ENCODE measurements at places on chromosomes 5 and 9. TPM values are rescaled to one million over a fixed set of nuclear protein-coding genes. Genes with fewer than 3 reads are reported as not detected.

DNA sequence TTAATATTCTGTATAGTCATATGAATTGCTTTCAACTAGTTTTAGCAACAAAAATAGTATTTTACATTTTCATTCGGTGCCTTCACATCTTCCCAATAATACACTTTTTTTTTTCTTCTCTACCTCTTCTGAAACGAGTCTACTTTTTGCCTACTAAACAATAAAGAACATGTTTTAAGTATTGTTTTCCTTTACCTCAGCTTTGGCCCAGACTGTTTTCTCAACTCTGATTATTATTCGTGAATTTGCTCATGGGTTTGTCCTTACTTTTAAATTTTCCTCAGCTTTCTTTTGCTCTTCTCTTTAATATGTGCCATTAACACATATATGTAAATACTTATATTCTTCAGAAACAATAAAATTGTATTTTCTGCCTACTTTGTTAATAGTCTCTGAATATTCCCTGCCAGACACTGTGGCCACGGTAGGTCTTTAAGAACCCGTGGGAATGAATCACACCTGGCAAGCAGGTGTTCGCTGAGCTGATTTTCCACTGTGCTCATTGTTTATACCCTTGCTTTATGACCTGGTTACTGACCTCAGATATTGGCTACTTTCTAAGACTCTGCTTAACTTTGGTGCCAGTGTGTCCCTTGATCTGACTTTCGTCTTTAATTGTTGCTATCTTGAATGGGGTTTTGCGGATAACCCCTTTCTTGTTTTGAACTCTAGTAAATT lies 49.1 kb downstream of the FAM170A start:
- no peak for DNase-seq

GRCh38 chr9:120153258-120153657 lies 426.7 kb downstream of the CDK5RAP2 start:
- DNase-seq = no peak

The SETD9 gene
- 10.6 TPM for total RNA-seq

GRCh38 chr5:139690064-139690802 lies 42.1 kb downstream of the CXXC5 start:
- DNase-seq = peak; percentile 66

GRCh38 chr9:114233491-114234185 lies 78.3 kb downstream of the COL27A1 start:
- no peak for DNase-seq

The TSLP gene
- 5.1 TPM for total RNA-seq

The QRFP gene
- total RNA-seq = not detected

GRCh38 chr9:89675058-89675742 lies 70.4 kb downstream of the GADD45G start:
- DNase-seq = no peak

DNA sequence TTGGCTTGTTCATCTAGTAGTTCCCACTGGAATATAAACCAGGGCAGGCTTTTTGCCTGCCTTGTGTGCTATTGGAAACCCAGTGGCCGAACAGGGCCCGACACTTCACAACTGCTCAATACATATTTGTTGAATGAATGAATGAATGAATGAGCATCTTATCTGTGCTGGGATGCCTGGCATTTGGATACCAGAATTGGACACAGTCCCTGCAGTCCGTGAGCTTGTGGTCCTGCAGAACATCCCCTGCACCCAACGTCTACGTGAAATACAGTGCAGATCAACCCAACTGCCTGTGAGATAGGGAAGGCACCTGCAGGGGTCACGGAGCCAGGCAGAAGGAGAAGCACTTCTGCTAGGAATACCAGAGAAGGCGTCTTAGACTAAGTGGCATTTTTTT lies 30.0 kb upstream of the COL15A1 start:
- DNase-seq = no peak

DNA sequence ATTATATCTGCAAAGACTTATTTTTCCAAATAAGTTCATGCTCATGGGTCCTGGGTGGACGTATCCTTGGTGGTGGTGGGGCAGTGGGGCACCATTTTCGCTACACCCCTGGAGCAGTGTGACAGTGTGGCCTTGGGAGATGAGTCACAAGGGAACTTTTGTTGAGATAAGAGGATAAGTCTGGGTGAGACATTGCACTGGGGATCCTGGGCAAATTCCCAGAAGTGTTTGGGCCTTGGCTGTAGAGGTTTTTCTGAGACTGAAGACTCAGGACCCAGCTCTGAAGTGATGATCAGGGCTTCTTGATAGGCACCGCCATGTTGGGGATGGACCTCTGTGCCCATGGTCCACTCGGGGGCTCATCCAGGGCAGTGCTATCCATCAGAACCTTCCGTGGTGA lies 149.4 kb downstream of the MACROH2A1 start:
- DNase-seq = no peak

DNA sequence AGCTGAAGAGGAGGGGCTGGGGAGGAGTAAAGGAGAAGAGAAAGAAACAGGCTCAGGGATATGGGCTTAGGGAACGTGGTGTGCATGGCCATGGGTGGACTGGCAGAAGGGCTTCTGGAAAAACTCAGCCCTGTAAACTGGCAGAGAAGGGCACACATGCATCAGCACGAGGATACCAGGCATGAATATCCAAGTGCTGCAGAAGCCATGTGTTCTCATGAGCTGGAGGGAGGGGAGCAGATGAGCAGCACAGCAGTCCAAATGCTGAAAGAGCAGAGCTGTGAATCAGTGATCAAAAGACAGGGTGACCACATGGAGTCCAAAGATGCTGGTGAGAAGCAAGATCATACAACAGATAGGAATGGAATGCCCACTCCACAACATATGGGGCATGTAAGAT lies 72.3 kb downstream of the SEMA5A start:
- no peak for DNase-seq

DNA sequence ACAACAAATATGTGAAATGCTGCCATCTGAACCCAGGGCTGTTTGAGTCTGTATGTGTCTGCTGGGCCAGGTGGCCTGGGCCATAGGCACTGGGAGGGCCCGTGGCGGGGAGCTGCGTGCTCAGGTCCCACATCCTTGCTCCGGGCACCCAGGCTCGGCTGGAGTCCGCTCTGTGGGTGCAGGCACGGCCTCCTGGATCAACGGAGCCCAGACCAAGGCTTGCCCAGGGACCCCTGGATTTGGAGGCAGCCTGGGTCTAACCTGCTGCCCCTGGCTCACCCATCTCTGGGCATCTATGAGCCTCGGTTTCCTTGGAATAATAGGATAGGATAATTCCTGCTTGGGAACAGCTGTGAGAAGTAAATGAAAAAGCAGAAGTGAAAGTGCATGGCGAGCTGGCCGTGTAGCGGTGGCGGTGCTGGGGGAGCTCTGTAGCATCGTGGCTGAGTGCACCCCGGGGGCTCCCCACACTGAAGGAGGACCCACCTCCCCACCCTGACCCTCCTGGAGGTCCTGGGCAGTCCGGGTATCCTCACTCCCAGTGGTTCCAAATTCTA lies 1.2 kb downstream of the CDHR2 start:
- no peak for DNase-seq

DNA sequence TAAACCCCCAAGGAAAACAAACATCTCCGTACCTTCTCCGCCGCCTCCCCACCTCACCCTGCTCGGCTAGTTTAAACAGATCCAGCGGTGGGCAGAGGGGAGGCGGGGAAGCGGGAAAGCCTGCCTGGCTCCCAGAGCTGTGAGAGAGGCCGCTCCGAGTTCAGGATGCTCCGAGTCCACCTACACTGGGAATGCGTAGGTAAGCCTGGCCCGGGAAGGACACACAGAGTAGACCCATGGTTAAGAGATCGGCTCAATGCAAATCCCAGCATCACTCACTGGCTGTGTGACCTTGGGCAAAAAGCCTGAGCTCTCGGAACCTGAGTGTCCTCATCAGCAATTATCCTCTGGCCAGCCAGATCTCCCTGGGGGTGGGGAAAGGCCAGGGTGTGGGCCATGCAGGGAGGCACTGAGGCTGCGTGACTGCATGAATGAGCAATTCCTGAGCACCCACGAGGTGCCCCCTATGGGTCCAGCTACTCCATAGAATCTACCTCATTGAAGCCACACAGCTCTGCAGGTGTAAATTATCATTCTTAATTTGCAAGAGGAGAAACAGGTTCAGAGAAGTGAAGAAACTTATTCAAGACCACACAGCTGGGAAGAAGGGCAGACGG lies 30.5 kb upstream of the LMX1B start:
- DNase-seq = no peak

DNA sequence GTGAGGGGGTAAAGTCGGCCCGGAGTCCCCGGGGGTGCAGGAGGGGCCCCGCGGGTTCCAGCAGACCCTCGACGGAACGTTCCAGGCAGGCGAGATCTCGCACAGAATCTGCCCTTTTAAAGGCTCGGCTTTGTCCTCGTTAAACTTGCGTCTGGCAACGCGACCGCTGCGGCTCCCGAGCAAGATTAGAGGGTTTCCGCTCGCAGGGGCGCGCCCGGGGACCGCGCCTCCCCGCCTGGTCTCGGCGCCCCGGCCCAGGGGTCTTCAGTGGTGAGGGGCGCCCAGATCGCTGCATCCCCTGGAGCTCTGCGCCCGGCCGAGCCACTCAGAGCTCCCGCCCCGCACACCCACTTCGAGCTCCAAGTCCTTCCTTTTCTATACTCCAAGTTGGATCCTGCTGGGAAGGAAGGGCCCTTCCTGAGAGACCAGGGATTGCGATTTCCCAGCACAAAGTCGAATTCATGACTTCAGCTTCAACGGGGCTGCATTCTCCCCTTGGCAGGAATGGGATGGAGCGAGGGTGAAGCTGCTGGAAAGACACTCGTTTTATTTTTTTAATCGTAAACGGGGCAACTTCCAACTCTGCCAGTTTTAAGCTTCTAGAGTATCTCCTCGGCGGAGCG lies 11.3 kb downstream of the PROP1 start:
- no peak for DNase-seq

DNA sequence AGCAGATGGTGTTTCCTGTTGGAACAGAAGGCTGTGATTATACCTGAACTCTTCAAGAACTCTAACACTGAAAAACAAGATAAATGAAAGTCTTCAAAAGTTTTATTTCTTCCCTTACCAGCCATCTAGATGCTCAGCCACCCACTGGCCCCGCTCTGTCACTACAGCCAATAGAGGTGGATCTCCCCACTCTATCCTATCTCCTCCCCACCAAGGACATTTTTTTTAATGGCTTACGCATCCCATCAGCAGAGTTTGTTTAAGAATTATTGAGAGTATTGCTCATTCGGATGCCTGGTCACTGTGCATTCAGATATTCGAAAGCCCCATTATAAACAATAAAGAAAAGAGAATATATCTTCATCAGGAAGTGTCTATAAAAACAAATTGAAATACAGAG lies 159.4 kb downstream of the RASEF start:
- no peak for DNase-seq

GRCh38 chr5:59485107-59485506 lies 408.4 kb downstream of the PDE4D start:
- no peak for DNase-seq

DNA sequence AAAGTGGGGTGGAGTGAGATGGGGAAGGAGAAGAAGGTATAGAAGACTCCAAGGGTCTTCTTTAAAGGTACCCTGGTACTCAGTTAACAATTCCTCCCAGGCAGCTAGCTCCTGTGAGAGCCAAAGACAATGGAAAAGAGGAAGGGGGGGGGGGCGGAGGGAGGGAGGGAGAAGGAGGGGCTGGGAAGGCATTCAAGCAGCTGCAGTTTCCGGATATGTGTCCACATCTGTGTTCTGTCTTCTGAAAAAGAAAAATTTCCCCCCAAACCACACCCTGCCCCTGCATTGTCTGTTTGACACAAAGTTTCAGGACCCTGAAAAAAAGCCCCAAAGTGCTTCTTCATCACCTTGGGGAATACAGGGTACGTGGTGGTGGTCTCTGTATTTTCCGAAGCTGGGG lies 11.1 kb downstream of the SPRY4 start:
- no peak for DNase-seq

The SMIM33 gene
- not detected for total RNA-seq

The MAML1 gene
- 36.4 TPM for total RNA-seq

GRCh38 chr9:106622164-106622487 lies 240.8 kb upstream of the ZNF462 start:
- no peak for DNase-seq

DNA sequence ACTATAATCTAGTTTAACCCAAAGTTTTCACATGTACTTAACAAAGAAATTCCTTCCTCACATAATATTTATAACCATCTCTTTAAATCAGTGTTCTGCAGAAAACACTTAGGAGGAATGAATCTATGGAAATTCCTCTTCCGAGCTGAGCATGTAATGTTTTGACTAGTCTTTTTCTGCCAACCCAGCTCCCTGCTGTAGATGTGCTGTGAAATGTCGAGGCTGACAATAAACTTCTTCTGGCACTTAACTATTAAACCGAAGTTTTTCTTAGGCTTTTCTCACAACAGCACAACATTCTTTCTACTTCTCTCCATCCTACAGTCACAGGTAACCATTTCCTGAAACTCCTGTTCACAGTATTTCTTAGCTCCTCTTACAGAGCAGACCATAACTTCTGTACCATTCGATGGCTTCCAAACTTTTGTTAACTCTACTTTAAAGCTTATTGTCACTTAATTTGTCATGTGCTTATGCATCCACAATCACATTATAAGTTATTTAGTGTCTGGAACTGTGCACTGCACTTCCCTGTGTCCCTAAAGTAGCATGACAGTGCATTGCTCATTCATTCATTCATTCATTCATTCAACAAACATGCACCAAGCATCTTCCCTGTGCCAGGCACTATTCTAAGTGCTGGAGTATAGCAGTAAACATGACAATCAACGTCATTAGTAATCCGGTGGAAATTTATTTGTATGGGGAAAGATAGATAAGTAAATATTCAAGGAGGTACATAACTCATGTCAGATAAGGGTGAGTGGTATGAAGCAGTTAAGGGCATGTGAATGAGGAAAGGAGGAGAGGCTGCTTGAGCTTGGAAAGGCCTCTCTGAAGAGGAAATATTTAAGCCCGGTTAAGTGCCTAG lies 54.6 kb downstream of the TSSK1B start:
- no peak for DNase-seq

DNA sequence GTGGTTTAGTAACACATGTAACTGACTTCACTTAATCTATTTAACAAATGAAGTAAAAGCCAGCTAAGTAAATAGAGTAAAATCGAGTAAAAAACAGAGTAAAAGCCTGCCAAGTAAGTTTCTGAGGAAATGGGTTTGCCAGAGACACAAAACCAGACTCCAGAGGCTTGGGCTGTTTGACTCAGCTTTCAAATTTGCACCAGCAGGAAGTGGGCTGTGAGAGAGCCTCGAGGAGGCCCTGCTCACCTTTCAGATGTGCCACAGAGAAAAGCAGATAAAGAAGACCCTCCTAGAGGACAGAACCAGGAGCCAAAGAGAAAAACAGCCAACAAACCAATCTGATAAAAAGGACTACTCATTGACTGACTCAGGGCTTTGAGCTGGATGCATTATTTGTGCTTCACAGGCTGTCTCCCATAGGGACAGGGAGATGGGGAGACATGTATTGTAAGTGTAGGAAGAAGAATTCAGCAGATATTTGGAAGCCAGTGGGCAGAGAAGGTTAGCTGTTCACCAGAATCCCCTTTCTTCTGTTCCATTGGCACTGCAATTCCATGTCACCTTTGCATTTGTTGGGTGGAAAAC lies 14.4 kb upstream of the AMACR start:
- no peak for DNase-seq

The SPINK14 gene
- not detected for total RNA-seq

DNA sequence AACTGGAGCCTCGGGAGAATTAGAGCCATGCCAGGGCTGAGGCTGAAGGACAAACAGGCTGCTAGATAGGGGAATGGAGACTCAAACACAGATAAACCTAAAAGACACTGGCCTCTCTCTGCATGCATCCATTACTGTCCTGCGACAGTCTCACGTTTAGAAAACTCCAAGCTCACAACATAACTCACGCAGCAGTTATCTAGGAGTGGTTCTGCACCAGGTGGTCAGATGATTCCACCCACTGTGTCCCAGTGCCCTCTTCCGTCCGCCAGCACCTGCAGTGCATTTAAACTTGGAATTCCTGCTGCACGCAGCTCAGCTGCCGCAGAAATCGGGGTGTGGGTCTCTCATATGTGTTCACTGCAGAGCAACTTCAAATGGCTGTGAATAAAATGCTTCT lies 272.6 kb upstream of the IRX2 start:
- DNase-seq = no peak
